ENCODE measurements at places on chromosomes 2 and 18.

DNA sequence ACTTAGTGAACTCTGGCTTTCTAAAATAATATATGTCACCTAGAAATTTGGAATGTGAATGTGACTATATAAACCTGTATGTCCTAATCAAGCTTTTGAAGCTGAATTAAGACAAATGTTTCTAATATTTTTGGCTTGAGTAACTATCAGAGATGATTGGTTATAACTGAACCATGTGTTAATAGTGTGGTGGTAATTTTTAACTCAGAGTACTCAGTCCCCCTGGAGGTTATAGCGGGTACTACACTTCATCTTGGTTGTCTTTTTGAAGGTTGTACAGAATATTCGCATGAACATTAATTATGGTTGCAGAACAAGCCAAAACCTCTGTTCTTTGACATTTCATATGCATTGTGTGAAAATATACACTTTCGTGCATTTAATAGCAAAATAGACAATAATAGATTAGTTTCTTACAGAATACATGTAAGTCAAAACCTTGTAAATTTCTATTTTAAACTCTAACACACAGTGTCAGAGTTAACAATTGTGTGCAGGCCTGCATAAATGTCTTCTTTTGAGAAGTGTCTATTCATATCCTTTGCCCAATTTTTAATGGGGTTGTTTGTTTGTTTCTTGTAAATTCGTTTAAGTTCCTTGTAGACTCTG lies 86.0 kb downstream of the OSBPL6 start:
- DNase-seq: no peak

DNA sequence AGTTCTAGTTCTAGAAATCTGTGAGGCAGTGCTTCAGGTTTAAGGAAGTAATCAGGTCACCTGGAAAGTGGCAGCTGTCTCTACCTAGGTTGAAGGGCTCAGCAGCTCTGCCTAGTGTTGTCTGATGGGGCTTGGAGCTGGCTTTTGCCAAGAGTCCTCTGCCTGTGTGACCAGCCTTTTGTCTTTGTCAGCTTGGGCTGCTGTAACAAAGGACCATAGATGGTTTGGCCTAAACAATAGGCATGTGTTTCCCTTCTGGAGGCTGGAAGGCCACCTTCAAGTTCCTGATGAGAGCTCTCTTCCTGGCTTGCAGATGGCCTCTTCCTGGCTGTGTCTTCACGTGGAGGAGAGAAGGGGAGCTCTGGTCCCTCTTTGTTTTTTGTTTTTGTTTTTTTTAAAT lies 13.3 kb downstream of the UBE2F start:
- DNase-seq: no peak

DNA sequence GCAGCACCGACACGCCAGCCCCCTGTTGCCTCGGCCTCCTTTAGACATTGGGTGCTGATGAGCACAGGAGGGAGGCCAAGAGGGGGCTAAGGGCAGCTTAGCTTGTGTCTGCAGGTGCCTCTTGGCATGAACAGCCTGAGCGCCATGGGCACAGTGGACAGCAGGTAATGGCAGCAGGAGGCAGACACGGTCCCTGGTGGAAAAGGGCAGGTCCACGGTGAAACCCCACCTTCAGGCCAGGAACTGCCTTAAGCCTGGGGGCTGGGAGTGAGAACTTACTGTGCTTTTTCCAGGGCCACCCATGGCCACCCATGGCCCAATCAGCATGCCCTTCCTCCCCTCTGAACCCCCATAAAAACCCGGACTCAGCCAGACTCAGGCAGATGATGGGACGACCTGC lies 633.4 kb upstream of the TMEFF2 start:
- DNase-seq: no peak

- no peak for DNase-seq
Observed at GRCh38 chr2:191824398-191824797, 22.5 kb downstream of the CAVIN2 start.

GRCh38 chr2:231807020-231807419 lies 20.8 kb downstream of the COPS7B start:
- DNase-seq: no peak

- no peak for DNase-seq
Observed at GRCh38 chr2:3603536-3604206, 8.8 kb downstream of the COLEC11 start.

DNA sequence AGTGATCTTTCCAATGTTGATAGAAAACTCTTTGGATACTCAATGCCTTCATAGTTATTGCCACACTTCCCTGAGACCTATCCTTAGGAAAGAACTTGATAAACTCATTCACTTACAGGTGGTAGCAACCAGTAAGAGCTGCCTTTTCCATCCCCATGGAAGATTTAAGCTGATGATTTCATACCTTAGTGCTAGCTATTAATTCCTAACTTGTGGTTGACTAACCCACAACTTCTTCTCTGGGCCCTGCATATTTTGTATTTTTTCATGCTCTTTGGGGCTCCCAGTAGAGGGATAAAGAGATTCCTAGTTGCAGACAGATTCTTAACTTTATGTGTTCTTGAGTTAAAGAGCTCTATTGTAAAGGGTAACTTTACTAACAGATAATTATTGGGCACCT lies 25.2 kb upstream of the SIX3 start:
- no peak for DNase-seq

DNA sequence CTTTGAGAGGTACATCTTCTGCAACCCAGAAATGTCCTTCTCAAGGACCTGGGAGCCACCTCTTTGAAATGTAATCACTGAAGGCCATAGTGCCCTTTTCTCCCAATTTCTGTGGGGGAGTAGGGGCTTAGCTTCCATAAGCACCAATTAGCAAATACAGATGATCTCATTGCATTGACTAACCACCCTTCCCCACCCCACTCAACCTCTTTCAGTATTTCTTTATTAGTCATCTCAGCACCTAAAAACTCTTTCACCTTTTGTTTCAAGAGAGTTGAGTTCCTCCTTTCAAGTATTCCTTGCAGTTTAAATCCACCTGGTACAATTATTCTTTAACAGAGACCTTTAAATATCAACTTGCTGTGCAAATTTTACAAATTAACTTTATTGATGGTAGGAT lies 1011.8 kb upstream of the CDH2 start:
- DNase-seq: no peak

DNA sequence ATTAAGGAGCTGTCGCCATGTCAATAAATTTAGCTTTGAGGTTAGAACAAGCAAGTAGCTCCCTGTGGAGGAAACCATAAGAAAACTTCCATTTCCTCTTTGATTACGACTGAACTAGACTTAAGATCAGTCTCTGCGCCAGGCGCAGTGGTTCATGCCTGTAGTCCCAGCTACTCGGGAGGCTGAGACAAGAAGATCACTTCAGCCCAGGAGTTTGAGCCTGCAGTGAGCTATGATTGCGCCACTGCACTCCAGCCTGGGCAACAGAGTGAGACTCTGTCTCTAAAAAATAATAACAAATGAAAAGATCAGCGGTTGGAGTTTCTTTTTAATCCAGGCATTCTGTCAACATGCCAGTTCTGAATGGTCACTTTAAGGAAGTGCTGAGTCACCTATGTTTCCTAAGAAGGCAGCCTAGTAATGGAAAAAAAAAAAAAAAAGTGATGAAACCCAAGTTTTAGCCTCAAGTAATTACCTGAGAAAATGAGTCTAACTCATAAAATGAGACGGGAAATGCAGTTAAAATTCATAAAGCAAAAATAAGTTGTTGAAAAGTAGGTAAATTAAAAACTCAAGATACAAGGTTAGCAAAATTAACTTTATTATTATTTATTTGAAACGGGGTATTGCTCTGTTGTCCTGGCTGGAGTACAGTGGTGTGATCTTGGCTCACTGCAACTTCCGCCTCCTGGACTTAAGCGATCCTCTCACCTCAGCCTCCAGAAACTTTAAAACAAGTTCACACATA lies 10.2 kb downstream of the C18orf32 start:
- DNase-seq: no peak

DNA sequence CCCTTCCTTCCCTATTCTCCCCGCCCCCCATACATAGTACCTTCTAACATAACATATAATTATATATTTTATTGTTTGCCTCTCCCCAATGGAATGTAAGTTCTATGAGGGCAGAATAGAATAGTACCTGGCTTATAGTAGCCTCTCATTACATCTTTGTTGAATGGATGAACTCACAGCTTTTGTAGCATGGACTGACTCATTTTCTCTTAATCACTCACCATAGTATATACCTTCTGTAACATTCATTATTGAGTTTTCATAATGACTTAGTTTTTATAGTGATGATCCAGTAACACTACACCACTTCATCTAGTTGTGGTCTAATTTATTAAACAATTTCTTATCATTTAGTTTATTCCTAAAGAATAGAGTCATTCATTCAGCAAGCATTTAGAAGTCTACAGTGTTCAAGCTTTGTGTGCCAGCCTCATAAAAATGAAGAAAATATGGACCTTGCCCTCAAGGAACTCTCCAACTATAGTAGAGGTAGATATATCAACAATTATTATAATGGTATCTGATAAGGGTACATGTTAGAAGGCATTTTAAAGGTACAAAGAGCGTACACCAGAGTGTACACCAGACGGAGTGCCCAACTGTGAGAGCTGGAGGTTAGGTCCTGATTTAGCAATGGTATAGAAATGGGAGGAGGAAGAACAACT lies 31.1 kb downstream of the NCOA1 start:
- DNase-seq: no peak

DNA sequence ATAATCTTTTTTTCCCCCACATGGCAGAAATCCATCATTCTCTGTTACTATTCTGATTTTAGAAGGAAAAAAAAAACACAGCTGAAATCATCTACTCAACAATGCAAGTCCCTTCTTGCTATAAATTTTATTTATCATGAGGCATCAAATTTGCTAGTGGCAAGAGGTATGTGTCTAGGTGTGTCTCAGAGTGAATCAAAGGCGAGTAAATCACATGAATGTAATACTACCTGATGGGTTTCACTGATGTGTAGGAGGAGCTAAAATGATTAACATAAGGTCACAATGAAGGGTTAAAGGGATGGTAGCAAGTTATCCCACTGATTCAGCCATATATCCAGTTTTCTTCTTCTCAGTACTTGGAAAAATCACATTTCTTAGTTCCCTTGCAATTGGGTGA lies 24.5 kb upstream of the PELI1 start:
- no peak for DNase-seq
